Stimulated activated CD8-positive, alpha-beta memory T cell treated with anti-CD3 and anti-CD28 coated beads, Interleukin-4, amount 100 ng/mL, for 1 hour (primary cell): ENCODE measurements at places on chromosomes 2 and 18.

GRCh38 chr2:150041722-150042425 lies 445.6 kb downstream of the RND3 start:
- DNase-seq: no peak

DNA sequence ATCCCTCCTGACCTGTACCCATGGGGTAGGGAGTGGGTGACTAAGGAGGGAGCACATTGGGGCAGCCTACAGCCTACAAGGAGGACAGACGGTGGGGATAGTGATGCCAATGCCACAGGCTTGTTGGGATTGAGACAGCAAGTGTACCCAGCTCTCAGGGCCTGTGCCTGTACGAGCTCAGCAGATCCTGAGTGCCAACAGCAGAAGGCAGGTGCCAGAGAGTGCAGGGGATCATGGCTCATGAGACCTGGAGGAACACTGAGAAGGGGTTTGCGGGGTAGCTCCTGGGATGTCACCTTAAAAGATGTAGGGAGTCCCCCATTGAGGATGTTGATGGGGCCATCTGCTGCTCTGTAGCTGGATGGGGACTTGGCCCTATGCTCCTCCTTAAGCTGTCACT lies 10.3 kb upstream of the SNED1 start:
- DNase-seq: no peak

GRCh38 chr2:177391822-177392372 lies 676 bp upstream of the AGPS start:
- DNase-seq: no peak

DNA sequence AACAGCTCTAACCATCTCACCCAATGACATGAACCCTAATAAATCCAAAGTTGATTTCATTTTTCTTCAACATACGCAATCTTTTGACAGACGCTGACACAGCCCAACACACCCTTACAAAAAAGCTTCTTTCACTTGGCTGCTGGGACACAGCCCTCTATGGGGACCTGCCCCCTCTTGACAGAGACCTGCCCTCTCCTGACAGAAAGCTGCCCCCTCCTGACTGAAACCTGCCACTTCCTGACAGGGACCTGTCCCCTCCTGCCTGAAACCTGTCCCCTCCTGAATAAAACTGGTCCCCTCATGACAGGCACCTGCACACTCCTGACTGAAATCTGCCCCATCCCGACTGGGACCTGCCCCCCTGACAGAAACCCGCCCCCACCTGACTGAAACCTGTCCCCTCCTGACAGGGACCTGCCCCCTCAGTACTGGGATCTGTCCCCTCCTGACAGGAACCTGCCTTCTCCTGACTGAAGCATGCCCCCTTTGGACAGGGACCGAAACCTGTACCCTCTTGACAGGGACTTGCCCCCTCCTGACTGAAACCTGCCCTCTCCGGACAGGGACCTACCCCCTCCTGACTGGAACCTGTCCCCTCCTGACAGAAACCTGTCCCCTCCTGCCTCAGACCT lies 87.9 kb downstream of the PXDN start:
- no peak for DNase-seq

GRCh38 chr2:132034646-132035045 lies 127.1 kb downstream of the ANKRD30BL start:
- DNase-seq: no peak

GRCh38 chr2:240811346-240812300 lies 8.4 kb downstream of the KIF1A start:
- DNase-seq: no peak

- no peak for DNase-seq
These were observed 83.8 kb downstream of the LRATD1 start for GRCh38 chr2:14716319-14716718.

DNA sequence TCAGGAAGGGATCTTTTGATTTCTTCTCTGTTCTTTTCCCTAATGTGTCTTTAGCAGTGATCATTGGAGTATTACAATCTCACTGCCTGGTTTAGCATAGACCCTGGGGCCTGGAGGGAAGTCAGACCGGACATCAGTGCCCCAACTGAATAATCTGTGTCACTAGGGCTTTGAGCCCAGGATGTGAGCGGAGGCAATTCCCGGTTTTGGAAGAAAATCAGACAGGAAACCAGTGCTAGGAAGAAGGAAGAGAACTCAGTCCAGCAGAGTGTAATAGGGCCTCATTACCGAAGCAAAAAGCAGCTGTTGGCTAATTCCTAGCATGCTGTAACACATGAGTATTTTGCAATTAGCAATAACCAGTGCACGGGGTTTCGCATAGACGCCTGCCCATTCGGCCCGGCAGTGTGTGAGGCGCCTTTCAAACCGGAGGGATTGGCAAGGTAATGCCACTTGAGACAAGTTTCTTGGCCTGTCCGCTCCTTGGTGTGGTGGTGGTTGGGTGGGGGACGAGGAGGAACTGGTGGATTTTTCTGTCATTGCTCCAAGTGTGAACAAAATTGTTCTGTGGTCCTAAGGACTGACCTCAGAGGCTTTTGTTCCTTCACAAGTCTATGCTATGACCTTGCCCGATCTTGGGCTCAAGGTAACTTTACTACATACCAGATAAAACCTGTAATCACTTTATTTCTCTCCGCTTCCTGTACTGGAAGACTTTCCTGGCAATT lies 2.8 kb downstream of the FOSL2 start:
- no peak for DNase-seq

- DNase-seq: no peak
These were observed 24.1 kb downstream of the EIF2AK3 start for GRCh38 chr2:88603146-88603545.

- DNase-seq: no peak
These were observed 132.1 kb upstream of the SETBP1 start for GRCh38 chr18:44548291-44549221.

DNA sequence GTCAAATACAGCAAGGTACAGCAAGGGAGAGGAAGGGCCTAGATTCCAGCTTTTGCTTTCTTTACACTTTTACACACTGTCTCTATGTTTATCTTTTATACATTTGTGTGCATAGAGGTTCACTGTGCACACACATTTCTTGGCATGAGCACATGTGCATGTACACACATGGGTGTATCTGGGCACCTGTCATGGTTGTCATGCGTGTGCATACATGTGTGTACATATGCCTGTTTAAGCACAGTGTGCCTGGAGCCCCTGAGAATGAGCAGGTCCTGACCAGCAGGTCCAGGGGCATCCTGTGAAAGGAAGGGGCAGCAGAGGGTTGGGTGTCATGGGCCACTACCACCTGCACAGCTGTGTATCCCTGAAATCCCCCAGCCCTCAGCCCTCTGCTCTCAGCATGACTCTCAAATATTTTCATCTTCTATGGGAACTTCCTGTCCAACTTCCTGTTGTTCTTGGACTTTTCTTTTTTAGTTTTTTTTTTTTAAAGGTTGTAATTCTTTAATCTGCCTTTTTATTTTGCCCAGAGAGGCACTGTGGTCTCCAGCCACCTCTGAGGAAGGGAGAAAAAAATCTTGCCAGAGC lies 97.0 kb upstream of the EPAS1 start:
- DNase-seq: no peak

DNA sequence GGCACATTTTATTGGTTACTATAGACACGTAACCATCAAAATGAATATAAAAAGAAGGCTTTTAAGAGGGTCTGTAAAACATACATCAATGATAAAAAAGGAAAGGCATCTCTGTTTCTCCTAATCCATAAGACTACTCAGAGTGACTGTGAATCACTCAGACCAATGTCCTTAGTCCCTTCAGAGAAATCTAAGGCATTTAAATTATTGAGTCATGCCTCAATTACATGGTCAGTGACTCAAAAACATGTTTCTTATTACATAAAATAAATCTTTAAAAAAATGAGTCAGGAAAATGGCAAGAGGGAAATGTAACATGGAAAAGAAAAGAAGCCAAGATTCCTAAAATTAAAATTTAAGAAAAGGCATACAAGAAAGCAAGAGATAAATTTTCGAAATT lies 146.6 kb downstream of the ERBB4 start:
- no peak for DNase-seq

GRCh38 chr18:42784632-42785031 lies 330.9 kb downstream of the RIT2 start:
- DNase-seq: no peak

DNA sequence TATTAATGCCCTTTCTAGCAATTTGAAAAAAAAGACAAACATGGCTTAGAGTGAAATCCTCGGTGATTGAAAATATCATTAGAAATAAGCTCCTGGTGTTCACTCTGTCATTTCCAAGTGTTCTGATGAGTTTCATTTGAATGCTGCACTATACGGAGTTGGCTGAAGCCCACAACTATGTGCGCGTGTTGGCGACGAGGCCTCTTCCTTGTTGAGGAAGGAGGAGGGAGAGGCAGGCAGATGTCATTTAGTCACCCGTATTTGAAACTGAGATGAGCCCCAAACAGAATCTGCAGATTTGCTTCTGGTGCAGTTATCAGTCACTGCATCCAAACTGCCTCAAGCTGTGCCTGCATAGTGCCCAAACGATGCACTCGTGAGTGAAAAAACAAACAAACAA lies 23.5 kb upstream of the SKOR2 start:
- DNase-seq: no peak

- DNase-seq: no peak
These were observed 179.5 kb downstream of the CELF4 start for GRCh38 chr18:37385846-37386778.

- DNase-seq: no peak
These were observed 3.1 kb upstream of the MSGN1 start for GRCh38 chr2:17813010-17813741.

- no peak for DNase-seq
These were observed 279.9 kb upstream of the NCKAP5 start for GRCh38 chr2:133848111-133848649.

DNA sequence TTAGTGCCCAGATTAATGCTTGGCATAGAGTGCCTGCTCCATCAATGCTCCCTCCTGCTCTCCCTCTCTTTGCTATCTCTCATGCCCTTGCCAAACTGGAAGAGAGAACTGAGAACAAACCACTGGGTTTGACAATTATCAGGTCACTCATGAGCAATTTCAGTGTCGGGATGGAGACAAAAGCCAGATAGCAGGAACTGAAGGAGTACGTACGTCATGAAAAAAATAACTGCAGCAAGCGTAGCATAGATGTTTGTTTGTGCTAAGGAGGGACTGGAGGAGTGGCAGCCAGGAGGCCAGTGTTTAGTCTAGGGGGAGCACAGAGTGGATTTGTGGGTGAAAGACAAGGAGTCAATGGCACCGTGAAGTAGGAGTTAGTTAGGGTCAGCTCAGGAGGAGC lies 113.3 kb downstream of the POLE4 start:
- no peak for DNase-seq

GRCh38 chr2:212843409-212844199 lies 305.0 kb upstream of the ERBB4 start:
- DNase-seq: no peak

DNA sequence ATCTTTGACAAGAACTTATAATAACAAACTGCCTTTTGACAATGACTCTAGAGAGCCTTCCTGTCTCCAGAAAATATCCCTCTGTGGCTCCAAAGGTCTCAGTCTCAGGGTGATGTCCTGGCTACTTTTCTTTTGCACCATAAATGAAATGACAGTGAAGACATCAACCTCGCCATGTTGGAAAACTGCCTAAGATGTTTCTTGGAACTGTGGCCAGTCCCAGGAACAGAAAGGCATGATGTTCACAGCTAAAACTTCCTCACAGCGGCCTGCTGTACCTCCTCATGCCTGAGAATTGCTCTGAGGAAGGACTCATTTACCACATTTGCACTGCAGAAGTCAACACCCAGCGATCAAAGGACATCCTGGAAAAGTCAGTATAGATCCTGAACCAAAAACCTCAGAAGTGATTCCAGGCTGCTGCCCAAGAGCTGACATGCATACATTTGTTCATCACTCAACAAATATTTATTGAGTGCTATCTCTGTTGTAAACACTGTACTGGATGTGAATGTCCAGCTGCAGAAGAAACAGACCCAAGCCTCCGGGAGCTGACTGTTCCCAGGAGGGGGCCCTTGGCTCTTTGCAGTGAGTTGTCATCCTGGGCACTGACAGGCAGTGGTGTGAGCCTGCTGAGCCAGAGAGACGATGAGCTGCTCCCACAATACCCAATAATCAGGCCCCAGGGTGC lies 64.3 kb upstream of the ACSL3 start:
- no peak for DNase-seq

DNA sequence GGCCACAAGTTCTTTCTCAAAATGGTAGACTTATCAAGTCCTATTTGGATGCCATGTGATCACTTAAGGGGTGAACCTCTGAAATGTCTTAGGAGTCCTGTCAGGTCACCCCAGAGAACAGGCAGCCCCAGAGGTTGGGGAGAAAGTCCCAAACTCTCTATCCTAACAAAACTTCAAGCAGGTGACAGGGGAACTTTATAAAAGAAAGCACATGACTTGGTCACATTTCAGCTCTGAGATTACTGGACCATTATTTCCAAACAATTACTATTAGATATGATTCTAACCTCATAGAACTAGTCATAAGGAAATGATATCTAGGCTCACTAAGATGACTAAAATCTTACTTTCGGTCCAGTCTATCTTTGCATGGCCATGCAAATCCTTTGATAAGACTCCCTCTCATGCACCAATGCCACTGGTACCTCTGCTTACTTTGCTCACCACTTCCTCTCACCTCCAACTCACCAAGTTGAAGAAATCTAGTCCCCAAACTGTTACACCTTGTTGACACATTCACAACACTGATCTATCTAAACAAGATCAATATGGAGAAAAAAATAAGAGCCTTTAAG lies 107.0 kb downstream of the GALNT14 start:
- no peak for DNase-seq

GRCh38 chr2:133439565-133439920 lies 128.7 kb downstream of the NCKAP5 start:
- no peak for DNase-seq

- DNase-seq: no peak
These were observed 65.9 kb upstream of the NFATC1 start for GRCh38 chr18:79329786-79330185.

DNA sequence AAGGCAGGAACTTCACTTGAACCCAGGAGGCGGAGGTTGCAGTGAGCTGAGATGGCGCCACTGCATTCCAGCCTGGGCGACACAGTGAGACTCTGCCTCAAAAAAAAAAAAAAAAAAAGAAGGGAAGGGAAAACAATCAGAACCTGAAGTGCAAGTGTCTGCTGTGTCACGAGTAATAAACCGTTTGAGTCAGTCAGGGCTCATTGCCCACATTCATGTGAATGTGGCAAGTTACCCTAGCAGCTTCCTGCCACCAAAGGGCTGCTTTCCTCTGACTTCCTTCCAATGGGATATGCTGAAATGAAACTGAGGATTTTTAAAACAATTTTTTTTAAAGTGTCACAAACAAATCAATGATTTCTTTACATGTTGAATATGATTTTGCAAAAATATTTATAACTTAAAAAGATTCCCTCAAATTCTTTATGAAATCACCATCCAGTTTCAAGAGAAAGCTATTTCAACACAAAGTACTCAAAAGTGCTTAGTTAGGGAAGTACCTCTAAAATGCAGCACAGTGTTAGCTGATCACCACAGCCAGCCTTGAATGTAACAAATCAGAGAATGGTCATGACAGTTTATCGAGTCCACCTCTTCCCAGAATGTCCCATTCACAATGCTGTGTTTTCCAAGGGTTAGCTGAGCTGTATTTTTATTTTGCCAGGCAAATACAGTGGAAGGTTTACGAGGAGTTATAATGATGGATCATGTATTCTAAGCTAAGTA lies 36.4 kb downstream of the WDSUB1 start:
- no peak for DNase-seq

GRCh38 chr2:192655916-192656315 lies 461.2 kb upstream of the TMEFF2 start:
- no peak for DNase-seq

- DNase-seq: no peak
These were observed 708 bp downstream of the ZNF24 start for GRCh38 chr18:35343488-35343935.
